H4 (cell line): ENCODE measurements at places on chromosomes 11 and 22. TPM values are rescaled to one million over a fixed set of nuclear protein-coding genes. Genes with fewer than 3 reads are reported as not detected.

Gene GLB1L3
- 1.6 and 1.7 TPM in 2 replicates for total RNA-seq

Gene MORC2
- 9.0 and 10.8 TPM in 2 replicates for total RNA-seq

Gene PHF21B
- total RNA-seq: 0.66 and 1.8 TPM in 2 replicates

Gene OR10A2
- total RNA-seq: not detected in 2 replicates

Gene MS4A15
- total RNA-seq: not detected in 2 replicates

Gene C11orf91
- not detected in 2 replicates for total RNA-seq

Gene OR51A7
- not detected in 2 replicates for total RNA-seq

Gene SHISAL1
- total RNA-seq: 7.0 and 8.2 TPM in 2 replicates

Gene ZFTA
- 5.6 and 6.3 TPM in 2 replicates for total RNA-seq

Gene GRAP2
- not detected in 2 replicates for total RNA-seq

Gene ZP1
- total RNA-seq: 1.5 and 2.1 TPM in 2 replicates

Gene RBM4
- total RNA-seq: 159 and 164 TPM in 2 replicates

Gene ASPHD2
- 1.8 and 2.7 TPM in 2 replicates for total RNA-seq

Gene FAM227A
- total RNA-seq: 0.23 and 0.33 TPM in 2 replicates

Gene KCNJ11
- 0.12 TPM in 1 of 2 replicates, not detected in the other for total RNA-seq

Gene APOBEC3H
- total RNA-seq: 1.4 and 2.6 TPM in 2 replicates

Gene KCNJ5
- not detected in 2 replicates for total RNA-seq

Gene TRIM77
- total RNA-seq: not detected in 2 replicates

Gene ZNF214
- total RNA-seq: 5.5 and 9.3 TPM in 2 replicates

Gene RAB39A
- total RNA-seq: 0.92 and 1.4 TPM in 2 replicates

Gene ZNF70
- total RNA-seq: 1.2 and 1.4 TPM in 2 replicates

Gene PAX6
- total RNA-seq: 0.06 and 0.21 TPM in 2 replicates

Gene CNGA4
- total RNA-seq: not detected in 2 replicates

Gene PDE2A
- 2.6 and 3.0 TPM in 2 replicates for total RNA-seq

Gene CARD18
- total RNA-seq: not detected in 2 replicates

Gene KBTBD3
- total RNA-seq: 1.1 and 1.3 TPM in 2 replicates

Gene EFCAB6
- 2.6 TPM in 2 replicates for total RNA-seq

Gene FOLR1
- total RNA-seq: 3.4 and 6.6 TPM in 2 replicates

Gene CFAP68
- 22.7 and 28.2 TPM in 2 replicates for total RNA-seq
